ENCODE measurements at places on chromosomes 7 and 10. TPM values are rescaled to one million over a fixed set of nuclear protein-coding genes. Genes with fewer than 3 reads are reported as not detected.

The CCDC7 gene
- total RNA-seq, result 11.1 TPM

The CCAR1 gene
- 124 TPM for total RNA-seq

The FRMPD2 gene
- 0.43 TPM for total RNA-seq

GRCh38 chr10:88915781-88916180, 35.7 kb downstream of the STAMBPL1 start:
- no peaks in the 10 kb centered on the region for H3K36me3 ChIP-seq
- H3K27me3 ChIP-seq, result no peaks in the 10 kb centered on the region
- no peak for DNase-seq
- peak overlapping the region; percentile 59 for H3K27ac ChIP-seq
- H3K4me1 ChIP-seq, result peaks cover 46% of the 10 kb centered on the region
- H3K4me3 ChIP-seq, result no peak overlapping the region

- no peak overlapping the region for H3K27ac ChIP-seq
- no peaks in the 10 kb centered on the region for H3K36me3 ChIP-seq
- no peak overlapping the region for H3K4me3 ChIP-seq
- H3K4me1 ChIP-seq, result peaks cover 24% of the 10 kb centered on the region
Measured at GRCh38 chr10:3495281-3495680, 289.7 kb downstream of the KLF6 start.

DNA sequence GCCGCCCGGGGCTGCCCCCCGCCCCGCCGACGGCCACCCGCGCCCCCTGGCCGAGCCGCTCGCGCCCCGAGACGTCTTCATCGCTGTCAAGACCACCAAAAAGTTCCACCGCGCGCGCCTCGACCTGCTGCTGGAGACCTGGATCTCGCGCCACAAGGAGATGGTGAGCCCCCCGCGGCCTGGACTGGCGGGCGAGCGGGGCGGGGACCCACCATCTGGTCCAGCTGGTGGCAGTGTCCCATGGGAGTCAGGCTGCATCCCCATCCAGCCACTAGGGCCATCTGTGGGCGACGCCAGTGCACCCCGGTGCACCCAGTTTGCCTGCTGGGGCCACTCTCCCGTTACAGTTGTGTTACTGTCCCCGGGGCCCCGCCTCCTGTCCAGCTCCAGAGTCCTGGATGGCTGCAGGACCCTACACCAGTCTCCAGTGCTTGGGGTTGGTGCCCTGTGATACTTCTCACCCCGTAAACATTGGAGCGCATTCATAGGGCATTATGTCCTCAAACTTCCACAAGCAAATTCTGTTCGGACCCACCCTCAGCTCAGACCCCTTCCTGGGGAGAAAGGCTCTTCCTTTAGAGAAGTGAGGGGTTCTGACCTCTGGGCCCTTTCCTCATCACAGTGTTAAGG, 672 bp downstream of the LFNG start:
- peaks cover 23% of the 10 kb centered on the region for H3K27me3 ChIP-seq
- peaks cover 57% of the 10 kb centered on the region for H3K4me1 ChIP-seq
- H3K4me3 ChIP-seq, result peak overlapping the region; percentile 86
- H3K36me3 ChIP-seq, result no peaks in the 10 kb centered on the region
- DNase-seq, result no peak

The SLC26A4 gene
- total RNA-seq, result 0.14 TPM

DNA sequence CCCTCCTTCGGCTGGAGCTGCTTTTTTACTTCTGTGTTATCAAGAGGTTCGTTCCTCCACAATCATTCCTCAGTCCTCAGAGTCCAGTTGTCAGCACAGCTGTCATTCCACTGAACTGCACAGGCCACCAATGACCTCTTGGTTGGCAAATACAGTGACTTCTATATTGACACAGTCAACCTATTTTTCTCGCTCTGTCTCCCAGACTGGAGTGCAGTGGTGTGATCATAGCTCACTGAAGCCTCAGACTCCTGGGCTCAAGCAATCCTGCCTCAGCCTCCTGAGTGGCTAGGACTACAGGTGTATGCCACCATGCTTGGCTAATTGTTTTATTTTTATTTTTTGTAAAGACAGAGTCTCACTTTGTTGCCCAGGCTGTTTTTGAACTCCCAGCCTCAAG, 27.7 kb downstream of the CRCP start:
- peak overlapping the region; percentile 43 for H3K27ac ChIP-seq
- H3K4me3 ChIP-seq, result no peak overlapping the region
- no peaks in the 10 kb centered on the region for H3K27me3 ChIP-seq
- H3K36me3 ChIP-seq, result peaks cover 39% of the 10 kb centered on the region

DNA sequence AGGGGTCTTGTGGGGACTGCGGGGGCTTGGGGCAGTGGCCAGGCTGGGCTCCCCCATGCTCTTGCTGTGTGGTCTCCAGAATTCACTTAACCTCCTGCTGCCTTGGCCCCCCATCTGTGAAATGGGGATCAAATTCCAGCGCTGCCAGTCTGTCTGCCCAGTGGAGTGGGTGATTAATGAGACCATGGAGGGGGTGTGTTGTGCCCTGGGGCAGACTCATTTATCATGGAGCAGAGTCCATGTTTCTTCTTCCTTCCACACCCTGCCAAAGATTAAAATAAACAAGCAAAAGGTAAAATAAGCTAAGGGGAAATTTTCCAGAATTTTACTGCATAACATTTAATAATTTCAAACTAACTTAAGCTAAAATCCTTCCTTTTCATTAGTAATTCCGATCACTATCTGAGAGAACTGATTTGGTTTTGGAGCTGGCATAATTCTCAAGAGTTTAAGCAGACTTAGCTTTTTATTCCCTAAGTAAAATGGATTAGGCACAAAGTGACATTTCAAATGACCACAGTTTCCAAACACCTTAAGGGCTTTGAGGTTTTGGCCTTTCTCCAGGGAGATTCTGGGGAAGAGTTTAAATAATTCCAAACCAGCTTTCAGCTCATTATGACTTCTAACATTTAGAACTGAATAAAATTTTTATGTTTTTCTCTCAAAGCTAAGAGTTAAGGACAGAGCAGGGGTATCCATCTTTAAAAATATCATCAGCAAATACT, 211.9 kb downstream of the CXCL12 start:
- DNase-seq, result no peak
- H3K4me1 ChIP-seq, result peaks cover 65% of the 10 kb centered on the region

The PHF14 gene
- 71.1 TPM for total RNA-seq

GRCh38 chr7:7568553-7568952, 1.9 kb downstream of the MIOS start:
- H3K4me3 ChIP-seq, result peak overlapping the region; percentile 72
- H3K36me3 ChIP-seq, result peaks cover 28% of the 10 kb centered on the region
- H3K27ac ChIP-seq, result no peak overlapping the region
- no peaks in the 10 kb centered on the region for H3K27me3 ChIP-seq
- peaks cover 20% of the 10 kb centered on the region for H3K4me1 ChIP-seq
- no peak for DNase-seq

The FZD8 gene
- total RNA-seq, result 14.5 TPM

The SPDYE5 gene
- total RNA-seq, result 0.16 TPM

DNA sequence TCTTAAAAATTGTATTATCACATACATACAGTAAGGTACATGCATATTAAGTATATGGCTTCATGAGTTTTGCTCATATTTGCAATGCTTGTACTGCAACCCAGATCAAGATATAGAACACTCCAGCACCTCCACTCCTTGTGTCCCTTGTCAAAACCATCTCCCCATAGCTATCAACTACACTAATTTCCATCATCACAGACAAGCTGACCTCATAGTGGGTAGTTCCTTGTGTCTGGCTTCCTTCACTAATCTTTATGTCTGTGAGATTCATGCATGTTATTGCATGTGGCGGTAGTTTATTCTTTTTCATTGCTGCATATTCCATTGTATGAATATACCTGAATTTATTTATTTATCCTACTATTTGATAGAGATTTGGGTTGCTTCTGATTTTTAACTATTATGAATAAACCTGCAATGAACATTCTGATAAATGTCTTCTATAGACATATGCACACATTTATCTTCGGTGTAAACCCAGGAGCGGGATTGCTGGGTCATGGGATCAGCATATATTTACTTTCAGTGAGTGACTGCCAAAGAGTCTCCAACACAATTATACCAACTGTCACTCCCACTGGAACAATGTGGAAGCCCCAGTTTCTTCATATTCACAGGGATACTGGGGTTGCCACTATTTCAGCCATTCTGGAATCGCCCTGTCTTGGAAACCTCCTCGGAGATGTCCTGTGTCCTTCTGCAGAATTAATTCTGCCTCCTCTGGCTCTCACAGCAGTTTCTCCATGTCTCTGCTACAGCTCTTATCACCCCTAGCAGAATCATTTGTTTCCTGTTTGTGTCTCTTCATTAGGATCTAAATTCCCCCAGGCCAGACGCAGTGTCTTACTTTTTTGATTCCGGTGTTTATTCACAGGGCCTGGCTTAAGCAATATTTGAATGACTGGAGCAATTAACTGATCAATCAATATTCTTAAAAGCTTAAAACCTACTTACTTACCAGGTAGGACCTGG, 14.7 kb upstream of the ADAM12 start:
- H3K4me3 ChIP-seq, result no peak overlapping the region
- no peaks in the 10 kb centered on the region for H3K27me3 ChIP-seq
- peak overlapping the region; percentile 5 for H3K27ac ChIP-seq
- H3K4me1 ChIP-seq, result peaks cover 18% of the 10 kb centered on the region
- no peaks in the 10 kb centered on the region for H3K36me3 ChIP-seq

The TUBB8 gene
- 0.67 TPM for total RNA-seq

DNA sequence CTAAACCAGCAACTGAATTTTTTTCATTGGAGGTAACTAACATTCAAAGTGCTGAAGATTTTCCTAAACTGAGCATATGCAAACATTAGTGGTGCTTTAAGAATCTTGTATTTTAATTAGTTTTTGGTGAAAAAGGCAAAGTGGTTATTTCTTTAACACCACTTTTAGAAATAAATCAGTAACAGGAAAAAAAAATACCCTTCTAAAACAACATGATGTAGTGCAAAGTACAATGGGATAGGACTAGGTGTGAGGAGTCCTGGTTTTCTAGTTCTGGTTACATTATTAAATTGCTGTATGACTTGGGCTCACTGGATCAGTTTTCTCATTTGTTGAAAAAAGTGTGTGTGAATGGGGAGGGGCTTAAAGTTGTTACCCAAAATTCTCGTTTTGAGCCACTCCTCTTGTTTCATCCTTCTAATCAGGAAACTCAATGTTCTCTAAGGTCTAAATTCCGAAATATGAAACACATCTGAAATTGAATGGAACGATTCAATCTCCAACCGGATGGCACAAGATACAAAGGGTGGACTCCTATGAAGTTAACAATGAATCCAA, 1.8 kb downstream of the WASL start:
- peak overlapping the region; percentile 97 for H3K27ac ChIP-seq
- no peaks in the 10 kb centered on the region for H3K27me3 ChIP-seq
- peaks cover 69% of the 10 kb centered on the region for H3K4me1 ChIP-seq
- no peak for DNase-seq

The MMD2 gene
- total RNA-seq, result not detected

DNA sequence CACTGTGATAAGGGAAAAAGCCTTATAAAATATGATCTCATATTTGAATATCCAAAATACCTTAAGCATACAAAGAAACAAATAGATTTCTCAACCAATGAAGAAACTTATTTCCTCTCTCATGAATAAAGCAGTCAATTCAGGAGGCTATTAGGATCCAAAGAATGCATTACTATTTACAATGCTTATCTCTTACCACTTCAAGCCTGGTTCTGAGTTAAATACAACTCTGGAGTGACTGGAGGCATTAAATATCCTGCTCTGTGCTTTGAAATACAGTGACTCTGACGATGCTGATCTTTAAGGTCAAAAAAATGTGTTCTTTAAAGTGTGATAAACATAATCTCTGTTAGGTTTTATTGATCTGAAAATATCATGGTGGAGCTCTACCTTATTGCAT, 493.2 kb downstream of the ZWINT start:
- H3K4me3 ChIP-seq, result no peak overlapping the region
- no peak overlapping the region for H3K27ac ChIP-seq
- peaks cover 2% of the 10 kb centered on the region for H3K36me3 ChIP-seq
- H3K4me1 ChIP-seq, result no peaks in the 10 kb centered on the region
- no peak for DNase-seq
- no peaks in the 10 kb centered on the region for H3K27me3 ChIP-seq

GRCh38 chr10:101228153-101228965, 904 bp downstream of the LBX1 start:
- no peaks in the 10 kb centered on the region for H3K36me3 ChIP-seq
- peaks cover 90% of the 10 kb centered on the region for H3K27me3 ChIP-seq
- H3K4me3 ChIP-seq, result no peak overlapping the region
- H3K4me1 ChIP-seq, result peaks cover 22% of the 10 kb centered on the region

The HTR7 gene
- 3.0 TPM for total RNA-seq

The CHN2 gene
- 8.0 TPM for total RNA-seq

The SPDYE11 gene
- total RNA-seq, result 0.11 TPM

DNA sequence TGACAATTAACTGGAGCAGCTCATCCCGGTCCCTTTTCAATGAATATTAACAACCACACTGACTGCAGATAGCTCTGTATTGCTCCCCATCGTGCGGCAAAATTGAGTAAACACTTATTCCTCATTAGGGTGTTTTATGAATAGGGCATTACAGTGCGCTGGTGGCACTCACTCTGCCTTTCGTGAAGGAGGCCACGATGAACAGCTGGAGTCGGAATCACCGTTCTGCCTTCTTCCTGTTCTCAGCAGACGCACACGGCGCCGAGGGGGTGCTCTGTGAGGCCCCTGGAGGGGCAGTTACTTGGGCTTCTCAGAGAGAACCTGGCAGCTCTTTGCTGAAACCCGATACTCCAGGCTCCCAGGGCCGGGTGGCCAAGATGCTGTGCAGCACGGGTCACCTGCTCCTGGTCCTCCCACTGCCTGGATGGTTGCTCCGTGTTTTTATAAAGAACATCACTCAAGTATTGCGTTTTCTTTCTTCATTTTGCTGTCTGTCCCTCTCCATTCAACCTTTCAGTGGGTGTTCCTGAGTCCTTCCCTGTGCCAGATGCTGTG, 241.9 kb downstream of the GLRX3 start:
- DNase-seq, result no peak
- H3K36me3 ChIP-seq, result no peaks in the 10 kb centered on the region
- H3K27me3 ChIP-seq, result peaks cover 11% of the 10 kb centered on the region
- no peak overlapping the region for H3K4me3 ChIP-seq
- H3K27ac ChIP-seq, result no peak overlapping the region

The AKR1D1 gene
- not detected for total RNA-seq

DNA sequence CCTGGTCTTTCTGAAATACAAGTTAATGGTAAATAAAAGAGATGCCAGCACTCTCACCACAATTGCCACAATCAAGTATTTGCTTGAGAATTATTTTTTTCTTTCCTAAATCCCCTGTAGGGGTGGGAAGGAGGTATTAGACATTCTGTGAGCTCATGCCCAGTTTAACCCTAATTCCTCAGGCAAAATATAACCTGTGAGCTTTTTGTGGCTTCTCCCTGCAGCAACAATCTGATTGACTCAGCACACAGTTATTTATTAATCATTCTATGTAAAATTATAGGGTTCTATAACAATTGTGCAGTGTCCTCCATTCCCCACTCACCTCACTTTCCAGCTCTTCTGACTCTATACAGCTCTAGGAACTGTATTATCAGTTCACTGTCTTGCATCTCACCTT, 66.3 kb downstream of the GLI3 start:
- no peak overlapping the region for H3K27ac ChIP-seq
- peaks cover 8% of the 10 kb centered on the region for H3K36me3 ChIP-seq

DNA sequence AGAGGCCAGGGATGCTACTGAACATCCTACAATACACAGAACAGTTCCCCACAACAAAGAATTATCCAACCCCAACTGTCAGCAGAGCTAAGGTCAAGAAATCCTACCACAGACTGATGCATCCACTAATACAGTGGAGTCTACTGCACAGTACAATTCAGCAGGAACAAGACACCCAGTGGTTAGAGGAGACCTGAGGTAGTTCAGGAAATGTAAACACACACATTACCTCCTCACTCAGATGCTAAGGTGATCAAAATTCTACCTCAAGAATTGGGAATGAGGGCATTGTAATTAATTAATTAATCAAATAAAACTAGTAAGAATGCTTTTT, 91.4 kb downstream of the ZFAND4 start:
- H3K4me1 ChIP-seq, result no peaks in the 10 kb centered on the region
- no peak overlapping the region for H3K4me3 ChIP-seq
- peaks cover 13% of the 10 kb centered on the region for H3K36me3 ChIP-seq
- DNase-seq, result no peak
- H3K27me3 ChIP-seq, result no peaks in the 10 kb centered on the region

The STEAP2 gene
- 2.9 TPM for total RNA-seq

Measured in mesothelial cell of epicardium (in vitro differentiated cells).